ENCODE measurements at places on chromosomes 12 and 14.
A peak's percentile ranks its signal among the peaks of the same experiment; 100 is the strongest.

GRCh38 chr12:48988030-48988649 lies 10.0 kb downstream of the WNT1 start:
- peak; percentile 71 for DNase-seq

DNA sequence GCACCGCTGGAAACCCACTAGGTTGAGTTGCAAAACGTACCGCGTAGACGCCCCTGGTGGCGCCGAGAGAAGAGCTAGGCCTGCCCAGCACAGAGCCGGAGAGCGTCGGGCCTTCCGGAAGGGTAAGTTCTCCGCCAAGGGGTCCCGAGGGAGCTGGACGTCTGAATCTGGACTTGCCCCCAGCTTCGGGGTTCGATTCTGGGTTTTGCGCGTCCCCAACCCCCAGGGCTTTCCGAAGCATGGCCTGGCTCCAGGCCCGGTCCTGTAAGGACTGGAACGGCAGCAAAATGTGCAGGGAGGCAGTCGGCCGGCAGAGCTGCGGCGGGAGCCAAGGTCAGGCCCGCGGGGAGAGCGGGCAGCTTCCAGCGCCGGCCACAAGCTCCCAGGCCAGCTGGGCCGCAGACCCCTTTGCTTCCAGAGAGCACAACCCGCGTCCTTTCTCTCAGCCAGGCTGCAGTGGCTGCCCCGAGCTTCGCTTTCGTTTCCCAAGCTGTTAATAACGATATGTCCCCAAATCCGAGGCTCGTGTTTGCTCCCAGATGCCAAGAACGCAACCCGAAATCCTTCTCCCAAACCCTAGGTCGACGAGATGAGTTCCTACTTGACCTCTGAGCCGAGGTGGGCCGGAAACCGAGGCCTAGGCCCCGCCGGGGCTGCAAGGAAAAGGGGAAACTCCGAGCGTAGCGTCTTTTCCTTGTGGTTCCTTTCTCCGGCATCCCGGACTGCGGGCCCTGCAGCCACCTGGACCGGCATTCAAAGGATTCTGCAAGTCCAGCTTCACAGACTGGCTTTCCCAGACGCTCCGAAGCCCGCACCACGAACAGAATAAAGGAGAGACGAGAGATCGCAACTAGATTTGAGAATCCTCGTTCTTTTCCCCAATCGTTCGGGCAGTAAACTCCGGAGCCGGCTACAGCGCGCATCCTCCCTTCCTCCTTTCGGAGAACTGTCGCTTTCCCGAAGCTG lies 3.2 kb upstream of the TBX5 start:
- DNase-seq = no peak

DNA sequence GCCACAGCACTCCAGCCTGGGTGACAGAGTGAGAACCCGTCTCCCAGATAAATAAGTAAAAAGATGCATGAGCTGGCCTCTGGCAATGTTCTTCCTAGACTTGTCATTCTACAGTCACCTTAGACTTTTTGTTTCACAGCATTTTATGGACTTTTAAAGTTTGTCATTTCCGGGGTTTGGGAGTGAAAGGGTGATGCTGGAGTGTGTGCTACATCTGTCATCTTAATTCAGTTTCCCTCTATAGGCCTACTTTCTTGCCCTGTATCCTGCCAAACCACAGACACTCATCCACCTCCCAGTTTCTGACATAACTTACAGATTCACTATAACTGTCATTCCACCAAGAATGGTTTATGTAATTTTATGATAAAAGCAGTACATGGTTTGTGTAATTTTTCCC lies 166.7 kb upstream of the PARP11 start:
- DNase-seq = no peak

- DNase-seq = no peak
Measured at GRCh38 chr12:127723251-127723650, 543.7 kb upstream of the TMEM132C start.

DNA sequence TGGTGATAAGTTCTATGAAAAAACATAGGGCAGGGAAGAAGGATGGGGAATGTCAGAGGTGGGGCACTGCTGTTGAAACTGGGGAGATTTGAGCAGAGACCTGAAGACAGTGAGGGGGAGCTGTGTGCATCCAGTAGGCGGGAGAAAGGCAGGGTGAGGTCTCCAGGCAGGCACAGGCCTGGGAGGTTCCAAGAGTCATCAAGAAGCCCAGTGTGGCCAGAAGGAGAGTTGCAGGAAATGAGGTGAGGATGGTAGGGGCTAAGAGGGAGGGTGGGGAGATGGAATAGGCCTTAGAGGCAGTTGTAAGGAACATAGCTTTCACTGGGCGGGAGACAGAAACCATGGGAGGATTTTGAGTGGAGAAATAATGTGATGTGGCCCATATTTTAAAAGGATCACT lies 341.8 kb downstream of the GLT1D1 start:
- DNase-seq = no peak

GRCh38 chr12:123966596-123966995 lies 6.0 kb downstream of the CCDC92 start:
- no peak for DNase-seq

DNA sequence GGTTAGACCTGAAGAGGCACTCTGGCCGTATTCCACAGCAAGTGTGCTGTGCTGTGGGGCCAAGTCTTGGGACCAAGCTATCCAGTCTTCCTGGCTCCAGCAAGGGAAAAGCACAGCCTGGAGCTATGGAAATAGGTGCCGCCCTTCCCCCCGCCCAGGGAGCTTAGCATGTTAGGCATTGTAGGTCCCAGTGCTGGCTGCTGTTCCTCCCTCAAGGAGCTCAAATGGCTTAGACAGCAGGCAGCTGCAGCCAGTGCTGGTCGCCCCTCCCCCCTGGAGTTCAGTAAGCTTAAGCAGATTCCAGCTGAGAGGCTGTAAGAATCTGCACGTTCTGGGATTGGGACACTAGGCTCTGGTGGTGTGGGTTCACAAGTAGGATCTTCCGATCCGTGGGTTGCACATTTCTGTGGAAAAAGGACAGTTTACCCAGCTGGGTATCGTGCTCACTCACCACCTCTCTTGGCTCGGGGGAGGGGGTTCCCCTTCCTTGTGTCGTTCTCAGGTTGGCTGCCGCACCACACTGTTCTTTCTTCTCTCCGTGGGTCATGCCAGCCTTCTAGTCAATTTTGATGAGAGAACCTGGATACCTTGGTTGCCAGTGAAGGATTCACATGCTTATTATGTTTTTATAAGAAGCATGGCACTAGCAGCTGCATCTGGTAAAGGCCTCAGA lies 127.3 kb downstream of the CNTN1 start:
- no peak for DNase-seq

DNA sequence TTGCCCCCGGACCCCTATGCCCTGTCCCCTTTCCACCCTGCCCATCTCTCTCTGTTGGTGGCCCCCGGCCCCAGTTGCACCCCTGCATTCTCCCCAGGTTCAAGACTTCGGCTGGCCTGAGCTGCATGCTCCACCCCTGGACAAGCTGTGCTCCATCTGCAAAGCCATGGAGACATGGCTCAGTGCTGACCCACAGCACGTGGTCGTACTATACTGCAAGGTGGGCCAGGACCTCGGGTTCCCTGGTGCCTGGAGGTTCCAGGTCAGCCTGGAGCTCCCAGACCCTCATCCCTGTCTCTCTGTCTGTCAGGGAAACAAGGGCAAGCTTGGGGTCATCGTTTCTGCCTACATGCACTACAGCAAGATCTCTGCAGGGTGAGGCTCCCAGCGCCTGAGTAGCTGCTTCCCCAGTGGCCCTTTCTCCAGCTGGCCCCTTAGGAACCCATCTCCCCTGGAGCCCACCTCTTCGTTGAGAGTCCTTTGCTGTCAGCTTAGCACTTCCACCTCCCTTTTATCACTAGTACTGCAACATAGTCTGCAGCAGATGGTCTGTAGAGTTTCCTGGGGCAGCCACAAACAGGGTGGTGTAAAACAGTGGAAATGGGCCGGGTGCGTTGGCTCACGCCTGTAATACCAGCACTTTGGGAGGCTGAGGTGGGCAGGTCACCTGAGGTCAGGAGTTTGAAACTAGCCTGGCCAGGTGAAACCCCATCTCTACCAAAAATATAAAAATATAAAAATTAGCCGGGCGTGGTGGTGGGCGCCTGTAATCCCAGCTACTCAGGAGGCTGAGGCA lies 5.8 kb downstream of the TNS2 start:
- no peak for DNase-seq

DNA sequence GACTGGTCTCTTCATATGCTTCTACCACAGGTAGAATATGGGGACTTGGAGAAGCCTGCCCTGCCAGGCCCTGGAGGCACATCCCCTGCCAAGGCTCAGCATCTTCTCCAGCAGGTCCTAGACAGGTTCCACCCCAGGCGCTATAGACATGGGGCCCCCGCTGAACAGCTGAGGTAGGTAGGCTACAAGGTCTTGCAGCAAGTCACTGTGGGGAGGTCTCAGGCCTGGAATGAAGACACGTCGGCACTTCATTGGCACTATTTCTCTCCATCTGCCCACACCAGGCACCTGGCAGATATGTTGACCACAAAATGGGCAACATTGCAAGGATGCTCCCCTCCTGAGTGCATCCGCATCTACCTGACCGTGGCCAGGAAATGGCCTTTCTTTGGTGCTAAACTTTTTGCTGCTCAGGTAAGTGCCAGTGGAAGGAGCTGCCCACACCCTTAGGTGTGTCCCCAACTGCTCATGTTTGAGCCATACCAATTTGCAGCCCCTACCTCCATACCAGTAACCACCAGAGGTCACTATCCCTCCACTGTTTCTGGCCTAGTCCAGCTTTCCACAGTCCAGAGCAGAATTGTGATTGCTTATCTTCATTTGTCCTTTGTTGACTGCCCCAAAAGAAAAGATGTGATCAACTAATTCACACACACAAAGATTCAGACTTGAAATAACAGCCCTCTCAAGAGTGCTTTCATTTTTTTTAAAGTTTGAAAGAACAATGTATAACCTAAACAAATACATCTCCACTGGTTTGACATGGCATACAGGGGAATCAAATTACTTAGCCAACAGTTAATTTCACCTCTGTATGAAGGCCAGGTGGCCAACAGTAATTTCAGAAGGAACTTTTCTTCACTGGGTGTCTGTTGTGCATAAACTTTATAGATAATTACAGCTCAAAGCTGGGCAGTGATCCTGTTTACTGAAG lies 16.1 kb downstream of the PIGH start:
- DNase-seq = no peak

GRCh38 chr14:102738373-102739189 lies 38.7 kb upstream of the TRAF3 start:
- DNase-seq = no peak

DNA sequence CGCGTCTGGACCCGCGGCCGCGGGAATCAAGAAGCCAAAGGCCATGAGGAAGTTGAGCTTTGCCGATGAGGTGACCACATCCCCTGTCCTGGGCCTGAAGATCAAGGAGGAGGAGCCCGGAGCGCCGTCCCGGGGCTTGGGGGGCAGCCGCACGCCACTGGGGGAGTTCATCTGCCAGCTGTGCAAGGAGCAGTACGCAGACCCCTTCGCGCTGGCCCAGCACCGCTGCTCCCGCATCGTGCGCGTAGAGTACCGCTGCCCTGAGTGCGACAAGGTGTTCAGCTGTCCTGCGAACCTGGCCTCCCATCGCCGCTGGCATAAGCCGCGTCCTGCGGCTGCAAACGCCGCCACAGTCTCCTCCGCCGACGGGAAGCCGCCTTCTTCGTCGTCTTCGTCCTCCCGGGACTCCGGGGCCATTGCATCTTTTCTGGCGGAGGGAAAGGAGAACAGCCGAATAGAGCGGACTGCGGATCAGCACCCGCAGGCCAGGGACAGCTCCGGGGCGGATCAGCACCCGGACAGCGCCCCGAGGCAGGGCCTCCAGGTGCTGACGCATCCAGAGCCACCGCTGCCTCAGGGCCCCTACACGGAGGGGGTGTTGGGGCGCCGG lies 1.0 kb downstream of the INSM2 start:
- peak; percentile 64 for DNase-seq
